ENCODE measurements at places on chromosomes 12 and 14.

GRCh38 chr12:20711846-20712245 lies 16.7 kb downstream of the SLCO1C1 start:
- DNase-seq = no peak

GRCh38 chr12:76024942-76025600 lies 6.5 kb downstream of the PHLDA1 start:
- DNase-seq = no peak

- no peak for DNase-seq
These were observed 404.7 kb downstream of the MDGA2 start for GRCh38 chr14:47270715-47271114.

DNA sequence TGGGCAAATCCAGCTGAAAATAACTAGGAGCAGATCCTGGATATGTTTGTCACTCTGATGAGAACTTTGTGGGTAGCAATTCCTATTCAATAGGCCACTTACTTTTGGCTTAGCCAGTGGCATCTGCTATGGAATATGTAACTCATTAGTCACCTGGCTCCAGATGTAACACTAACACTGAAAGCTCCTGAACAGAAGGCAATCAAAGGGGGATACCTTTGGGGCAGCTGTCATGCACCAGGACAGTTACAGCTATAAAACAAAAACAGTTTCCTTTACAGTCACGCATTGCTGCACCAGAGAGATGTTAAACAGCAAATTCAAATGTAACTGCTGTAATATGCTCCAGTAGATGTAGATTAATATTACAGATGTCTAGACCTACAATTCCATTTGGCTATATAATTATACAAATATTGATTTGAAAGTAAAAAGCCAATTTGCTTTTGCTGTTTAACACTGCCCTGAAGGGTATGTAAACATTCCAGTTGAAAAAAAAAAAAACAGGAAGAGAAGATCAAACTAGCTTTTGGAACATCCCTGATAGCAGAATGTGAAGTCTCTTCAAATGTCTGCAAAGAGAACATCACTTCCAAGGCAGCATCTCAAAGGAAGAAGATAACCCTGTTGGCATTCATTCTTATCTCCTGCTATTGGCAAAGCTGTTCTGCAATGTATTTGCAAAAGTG lies 18.4 kb downstream of the RACGAP1 start:
- no peak for DNase-seq

DNA sequence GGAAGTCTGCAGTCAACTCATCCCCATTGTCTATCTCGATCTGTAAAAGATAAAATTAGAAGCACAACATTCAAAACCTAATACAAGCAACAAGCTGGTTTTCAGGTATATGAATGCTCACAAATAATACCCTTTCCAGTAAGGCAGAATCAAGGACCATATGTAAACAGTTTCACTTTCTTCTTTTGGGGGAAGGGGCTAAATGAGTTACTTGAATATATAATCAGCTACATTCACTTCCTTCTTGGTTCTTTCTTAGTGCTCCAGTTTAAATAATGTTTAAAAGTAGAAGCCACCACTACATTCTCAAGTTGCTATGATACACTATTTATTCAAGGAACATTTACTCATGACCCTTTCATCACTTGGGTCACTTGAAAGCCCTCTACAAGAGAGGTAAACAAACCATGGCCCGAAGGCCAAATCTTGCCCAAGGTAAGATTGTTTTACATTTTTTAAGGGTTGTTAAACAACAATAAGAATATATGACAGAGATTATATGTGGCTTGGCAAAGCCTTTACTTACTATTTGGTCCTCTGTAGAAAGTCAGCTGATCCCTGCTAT lies 10.3 kb downstream of the TWF1 start:
- no peak for DNase-seq

GRCh38 chr12:41108032-41108431 lies 80.1 kb upstream of the PDZRN4 start:
- DNase-seq = no peak

DNA sequence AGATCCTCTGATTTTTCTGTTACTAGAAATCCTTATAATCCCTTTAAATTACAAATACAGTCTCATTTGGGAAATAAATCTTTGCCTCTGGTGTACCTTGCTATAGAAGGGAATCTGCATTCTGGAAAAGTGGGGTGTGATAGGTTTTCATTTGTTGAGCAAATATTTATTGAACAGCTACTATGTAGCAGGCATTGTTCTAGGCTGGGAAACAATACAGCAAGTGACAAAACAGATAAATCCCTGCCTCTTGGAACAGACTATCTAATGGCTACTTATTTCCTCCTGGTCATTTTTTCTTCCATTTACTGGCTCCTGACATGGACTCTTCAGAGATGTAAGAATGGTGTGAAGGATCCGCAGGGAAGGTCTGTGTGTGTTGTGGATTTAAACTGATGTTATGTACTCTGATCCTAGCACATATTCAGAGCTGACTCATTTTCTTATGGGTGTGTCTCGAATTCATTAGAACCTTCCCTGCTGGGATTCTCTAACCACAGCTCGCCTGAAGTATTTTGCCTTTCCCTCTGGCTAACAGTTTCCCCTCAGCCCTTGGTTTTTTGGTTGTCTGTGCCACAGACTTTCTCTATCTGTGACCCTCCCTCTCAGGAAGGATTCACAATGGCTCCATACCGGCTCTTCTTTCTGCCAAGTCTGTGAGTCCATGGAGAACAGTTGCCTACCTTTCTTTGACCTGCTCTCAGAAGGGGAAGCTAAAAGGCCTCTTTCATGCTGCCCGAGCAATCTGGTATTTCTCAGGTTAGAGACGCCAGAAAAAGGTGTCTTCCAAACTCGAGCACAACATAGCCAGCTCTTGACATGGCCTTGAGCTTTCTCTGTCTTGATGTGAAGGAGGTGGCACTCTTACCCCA lies 53.7 kb downstream of the TMTC2 start:
- DNase-seq = no peak

DNA sequence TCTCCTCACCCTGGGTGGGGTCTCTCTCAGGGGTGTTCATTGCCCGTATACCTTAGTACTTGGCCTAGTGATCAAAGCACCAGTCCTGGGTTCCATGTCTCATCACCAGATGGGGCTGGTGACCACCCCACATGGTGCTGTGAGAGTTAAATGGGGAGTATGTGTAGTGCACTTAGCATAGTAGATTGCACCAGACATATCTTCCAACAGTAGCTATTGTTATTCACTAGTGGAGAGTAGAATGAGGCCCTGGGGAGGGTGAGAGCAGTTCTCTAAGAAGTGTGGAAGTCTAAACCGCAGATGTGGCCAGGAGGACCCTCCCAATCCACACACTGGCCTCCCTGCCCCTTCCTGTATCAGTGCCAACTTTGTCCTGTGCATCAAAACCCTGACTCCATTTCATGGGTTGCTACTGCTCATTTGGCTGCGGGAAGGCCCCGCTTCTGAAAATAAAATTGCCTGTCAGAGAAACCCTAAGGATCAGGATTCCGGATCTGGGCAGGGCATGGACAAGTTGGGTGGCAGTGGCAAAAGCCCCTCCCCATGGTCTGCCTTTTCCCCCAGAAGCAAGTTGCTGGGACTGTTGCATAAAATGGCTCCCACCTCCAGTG lies 4.4 kb downstream of the CD9 start:
- no peak for DNase-seq

GRCh38 chr12:55068416-55069010 lies 48.7 kb downstream of the NEUROD4 start:
- peak; percentile 59 for DNase-seq
